Upper lobe of left lung (tissue), 6 donors: ENCODE measurements at places on chromosomes 4 and X. TPM values are rescaled to one million over a fixed set of nuclear protein-coding genes. Genes with fewer than 3 reads are reported as not detected.

GRCh38 chr4:81360737-81361136 is 111.0 kb downstream of the RASGEF1B start:
- DNase-seq: no peak
- H3K4me3 ChIP-seq: no peak overlapping the region
- H3K27me3 ChIP-seq: no peaks in the 10 kb centered on the region
- no peak overlapping the region for H3K27ac ChIP-seq
- H3K36me3 ChIP-seq: no peaks in the 10 kb centered on the region
- no peaks in the 10 kb centered on the region for H3K4me1 ChIP-seq

DNA sequence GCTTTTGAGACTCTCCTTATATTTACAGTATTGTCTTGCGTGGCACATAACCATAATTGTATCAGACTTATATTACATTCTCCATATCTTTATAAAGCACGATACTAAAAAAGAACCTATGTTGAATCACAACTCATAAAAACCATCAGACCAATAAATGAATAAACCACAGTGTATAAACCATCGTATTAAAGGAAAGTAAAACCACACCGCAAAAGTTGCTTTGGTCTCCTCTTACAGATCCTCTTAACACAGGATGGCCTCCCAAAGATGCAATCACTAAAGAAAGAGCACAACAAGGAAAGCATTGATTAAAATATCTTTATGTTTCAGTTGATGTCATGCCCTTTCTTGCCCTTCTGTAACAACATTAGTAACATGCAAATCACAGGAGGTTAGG is 437.9 kb downstream of the AFF2 start:
- H3K4me1 ChIP-seq: no peaks in the 10 kb centered on the region
- no peak overlapping the region for H3K27ac ChIP-seq
- no peaks in the 10 kb centered on the region for H3K36me3 ChIP-seq
- DNase-seq: no peak
- H3K27me3 ChIP-seq: no peaks in the 10 kb centered on the region

GRCh38 chr4:3442959-3443749 is 1.4 kb downstream of the HGFAC start:
- no peak overlapping the region for H3K27ac ChIP-seq
- H3K27me3 ChIP-seq: no peaks in the 10 kb centered on the region
- H3K4me1 ChIP-seq: no peaks in the 10 kb centered on the region

DNA sequence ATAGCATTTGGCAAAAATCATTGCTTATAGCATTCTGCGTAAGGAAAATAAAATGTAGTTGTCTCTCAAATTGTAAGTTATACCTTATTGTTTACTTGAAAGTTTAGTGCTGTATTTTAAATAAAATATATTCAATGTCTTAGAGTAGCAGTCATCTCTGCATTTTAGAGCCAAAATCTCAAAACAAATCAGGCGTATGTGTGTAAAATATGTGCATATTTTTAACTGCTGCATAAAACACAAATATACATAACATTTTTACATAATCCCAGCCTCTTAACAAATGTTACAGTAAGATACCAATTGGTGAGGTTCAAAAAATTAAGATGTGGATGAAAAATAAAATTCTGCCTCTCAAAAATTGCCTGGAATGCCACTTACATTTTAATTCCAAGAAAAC is 145.8 kb upstream of the AGA start:
- H3K4me1 ChIP-seq: no peaks in the 10 kb centered on the region
- no peaks in the 10 kb centered on the region for H3K27me3 ChIP-seq
- no peak overlapping the region for H3K27ac ChIP-seq
- DNase-seq: no peak
- H3K36me3 ChIP-seq: no peaks in the 10 kb centered on the region

GRCh38 chrX:38837389-38837788 is 36.1 kb downstream of the MID1IP1 start:
- H3K4me3 ChIP-seq: no peak overlapping the region
- no peak overlapping the region for H3K27ac ChIP-seq
- H3K4me1 ChIP-seq: no peaks in the 10 kb centered on the region
- H3K27me3 ChIP-seq: no peaks in the 10 kb centered on the region
- H3K36me3 ChIP-seq: no peaks in the 10 kb centered on the region
- DNase-seq: no peak

- H3K27me3 ChIP-seq: no peaks in the 10 kb centered on the region
- no peaks in the 10 kb centered on the region for H3K36me3 ChIP-seq
- H3K27ac ChIP-seq: peak overlapping the region; percentile 88
- no peak overlapping the region for H3K4me3 ChIP-seq
- peak; percentile 87 for DNase-seq
Observed at GRCh38 chr4:1194010-1194900, 21.9 kb upstream of the SPON2 start.

DNA sequence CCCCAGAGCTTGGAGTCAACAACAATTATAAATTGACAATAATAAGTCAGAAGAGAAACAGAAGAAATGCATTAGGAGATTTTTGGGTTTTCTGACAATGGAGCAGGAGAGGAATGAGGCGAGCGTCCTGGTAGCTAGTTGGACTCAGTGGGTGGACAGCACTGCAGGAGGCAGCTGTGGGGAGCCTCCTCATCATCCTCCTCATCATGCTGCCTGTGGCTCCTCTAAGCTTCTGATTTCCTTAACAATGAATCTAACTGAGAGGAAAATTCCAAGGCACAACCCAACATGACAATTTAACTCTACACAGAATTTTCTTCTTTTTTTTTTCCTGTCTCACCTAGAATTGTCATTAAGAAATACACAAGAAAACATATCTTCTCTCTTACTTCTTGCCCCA is 357.1 kb upstream of the NOCT start:
- H3K27ac ChIP-seq: no peak overlapping the region
- no peaks in the 10 kb centered on the region for H3K27me3 ChIP-seq
- no peaks in the 10 kb centered on the region for H3K36me3 ChIP-seq
- no peak overlapping the region for H3K4me3 ChIP-seq
- no peak for DNase-seq
- no peaks in the 10 kb centered on the region for H3K4me1 ChIP-seq

DNA sequence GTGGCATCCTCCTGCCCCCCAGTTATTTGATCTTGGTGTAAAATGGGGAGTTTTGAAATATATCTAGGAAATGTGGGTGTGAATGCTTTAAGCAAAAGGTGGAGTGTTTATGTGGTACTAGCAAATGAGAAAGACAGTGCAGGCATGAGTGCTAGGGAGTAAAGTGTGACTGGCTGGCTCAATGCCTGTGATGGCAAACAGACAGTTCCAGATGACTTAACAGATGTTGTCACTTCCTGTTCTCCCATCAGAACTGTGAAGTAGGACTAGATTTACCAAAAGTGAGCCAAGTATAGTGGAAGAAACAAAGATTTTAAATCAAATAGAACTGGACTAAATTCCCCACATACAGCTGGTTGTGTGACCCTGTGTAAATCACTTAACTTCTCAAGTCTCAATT is 8.4 kb upstream of the AMOT start:
- H3K27ac ChIP-seq: no peak overlapping the region
- H3K36me3 ChIP-seq: no peaks in the 10 kb centered on the region

DNA sequence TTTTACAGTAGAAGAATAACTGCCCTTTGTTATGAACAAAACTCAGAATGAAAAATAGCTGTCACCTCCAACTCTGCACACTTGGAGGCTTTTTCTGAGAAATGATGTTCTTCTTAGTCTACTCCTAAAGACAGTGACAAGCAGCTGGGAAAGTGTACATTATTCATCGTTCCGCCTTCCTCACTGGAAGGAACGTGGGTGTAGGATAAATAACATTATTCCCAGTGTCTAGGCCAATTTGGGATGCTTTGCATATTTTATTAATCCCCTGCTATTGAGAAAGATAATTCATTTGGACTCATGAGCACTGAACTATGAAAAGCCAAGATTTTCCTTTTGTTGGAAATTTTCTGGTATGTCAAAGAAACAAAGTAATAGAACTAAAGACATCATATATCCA is 87.8 kb downstream of the VCX2 start:
- H3K27ac ChIP-seq: no peak overlapping the region
- H3K4me1 ChIP-seq: no peaks in the 10 kb centered on the region
- H3K36me3 ChIP-seq: no peaks in the 10 kb centered on the region
- no peaks in the 10 kb centered on the region for H3K27me3 ChIP-seq

- H3K27ac ChIP-seq: no peak overlapping the region
- no peaks in the 10 kb centered on the region for H3K27me3 ChIP-seq
- no peak for DNase-seq
- no peaks in the 10 kb centered on the region for H3K4me1 ChIP-seq
- no peaks in the 10 kb centered on the region for H3K36me3 ChIP-seq
Observed at GRCh38 chr4:101005659-101006058, 341.7 kb downstream of the PPP3CA start.

- H3K4me1 ChIP-seq: no peaks in the 10 kb centered on the region
- H3K27ac ChIP-seq: no peak overlapping the region
- no peaks in the 10 kb centered on the region for H3K27me3 ChIP-seq
- H3K36me3 ChIP-seq: no peaks in the 10 kb centered on the region
Observed at GRCh38 chr4:66574145-66574978, 904.1 kb upstream of the EPHA5 start.

DNA sequence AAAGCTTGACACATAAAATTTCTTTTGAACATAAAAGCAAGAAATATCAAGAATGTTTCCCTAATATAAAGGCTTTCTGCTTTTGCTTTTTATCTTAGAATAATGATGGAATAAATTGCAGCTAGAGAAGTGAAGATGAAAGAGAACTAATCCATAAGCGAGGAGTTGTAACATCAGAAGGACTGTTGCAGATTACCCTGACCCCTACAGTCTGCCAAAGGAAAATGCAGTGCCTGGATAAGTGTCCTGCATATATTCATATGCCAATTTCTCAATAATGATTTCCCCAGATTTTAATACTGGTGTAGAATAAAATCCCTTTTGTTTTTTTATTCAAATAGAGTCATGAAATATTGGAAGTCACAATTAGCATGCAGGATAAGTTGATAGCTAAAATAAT is 115.9 kb downstream of the MAGEC2 start:
- no peak overlapping the region for H3K4me3 ChIP-seq
- no peak overlapping the region for H3K27ac ChIP-seq
- H3K36me3 ChIP-seq: no peaks in the 10 kb centered on the region
- H3K4me1 ChIP-seq: no peaks in the 10 kb centered on the region

- no peaks in the 10 kb centered on the region for H3K4me1 ChIP-seq
- no peak for DNase-seq
- no peaks in the 10 kb centered on the region for H3K27me3 ChIP-seq
- no peak overlapping the region for H3K27ac ChIP-seq
- no peaks in the 10 kb centered on the region for H3K36me3 ChIP-seq
Observed at GRCh38 chrX:6729626-6730025, 194.7 kb upstream of the VCX3A start.

GRCh38 chr4:8410641-8411271 is 29.8 kb downstream of the ACOX3 start:
- H3K4me1 ChIP-seq: peaks cover 7% of the 10 kb centered on the region
- no peak overlapping the region for H3K27ac ChIP-seq
- peak; percentile 54 for DNase-seq
- no peaks in the 10 kb centered on the region for H3K27me3 ChIP-seq
- H3K36me3 ChIP-seq: peaks cover 48% of the 10 kb centered on the region
- no peak overlapping the region for H3K4me3 ChIP-seq

GRCh38 chr4:125951261-125951887 is 636.6 kb downstream of the FAT4 start:
- no peak overlapping the region for H3K27ac ChIP-seq
- H3K27me3 ChIP-seq: no peaks in the 10 kb centered on the region
- no peaks in the 10 kb centered on the region for H3K4me1 ChIP-seq
- H3K4me3 ChIP-seq: no peak overlapping the region

DNA sequence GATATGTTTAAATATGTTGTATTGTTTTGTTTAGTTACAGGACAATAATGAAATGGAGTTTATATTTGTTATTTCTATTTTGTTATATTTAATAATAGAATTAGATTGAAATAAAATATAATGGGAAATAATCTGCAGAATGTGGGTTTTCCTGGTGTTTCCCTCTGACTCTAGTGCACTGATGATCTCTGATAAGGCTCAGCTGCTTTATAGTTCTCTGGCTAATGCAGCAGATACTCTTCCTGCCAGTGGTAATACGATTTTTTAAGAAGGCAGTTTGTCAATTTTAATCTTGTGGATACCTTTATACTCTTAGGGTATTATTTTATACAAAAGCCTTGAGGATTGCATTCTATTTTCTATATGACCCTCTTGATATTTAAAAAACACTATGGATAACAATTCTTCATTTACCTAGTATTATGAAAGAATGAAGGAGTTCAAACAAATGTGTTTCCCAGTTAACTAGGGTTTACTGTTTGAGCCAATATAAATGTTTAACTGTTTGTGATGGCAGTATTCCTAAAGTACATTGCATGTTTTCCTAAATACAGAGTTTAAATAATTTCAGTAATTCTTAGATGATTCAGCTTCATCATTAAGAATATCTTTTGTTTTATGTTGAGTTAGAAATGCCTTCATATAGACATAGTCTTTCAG is 26.9 kb downstream of the NUDT6 start:
- no peak for DNase-seq
- H3K27ac ChIP-seq: no peak overlapping the region
- H3K4me1 ChIP-seq: no peaks in the 10 kb centered on the region
- H3K36me3 ChIP-seq: peaks cover 9% of the 10 kb centered on the region
- H3K27me3 ChIP-seq: no peaks in the 10 kb centered on the region

GRCh38 chr4:29047341-29048041 is 1672.7 kb upstream of the PCDH7 start:
- no peak for DNase-seq
- no peak overlapping the region for H3K27ac ChIP-seq
- no peaks in the 10 kb centered on the region for H3K36me3 ChIP-seq
- no peak overlapping the region for H3K4me3 ChIP-seq
- no peaks in the 10 kb centered on the region for H3K4me1 ChIP-seq
- no peaks in the 10 kb centered on the region for H3K27me3 ChIP-seq

- H3K27me3 ChIP-seq: no peaks in the 10 kb centered on the region
- no peak overlapping the region for H3K4me3 ChIP-seq
- no peaks in the 10 kb centered on the region for H3K4me1 ChIP-seq
- no peak for DNase-seq
Observed at GRCh38 chrX:153871451-153871850, 14.5 kb downstream of the L1CAM start.

GRCh38 chr4:151197247-151197646 is 79.7 kb upstream of the PRSS48 start:
- H3K36me3 ChIP-seq: no peaks in the 10 kb centered on the region
- peaks cover 31% of the 10 kb centered on the region for H3K4me1 ChIP-seq
- no peak overlapping the region for H3K4me3 ChIP-seq

- no peak overlapping the region for H3K27ac ChIP-seq
- H3K4me1 ChIP-seq: no peaks in the 10 kb centered on the region
- no peaks in the 10 kb centered on the region for H3K36me3 ChIP-seq
- no peaks in the 10 kb centered on the region for H3K27me3 ChIP-seq
Observed at GRCh38 chr4:90071289-90072235, 55.6 kb upstream of the CCSER1 start.

DNA sequence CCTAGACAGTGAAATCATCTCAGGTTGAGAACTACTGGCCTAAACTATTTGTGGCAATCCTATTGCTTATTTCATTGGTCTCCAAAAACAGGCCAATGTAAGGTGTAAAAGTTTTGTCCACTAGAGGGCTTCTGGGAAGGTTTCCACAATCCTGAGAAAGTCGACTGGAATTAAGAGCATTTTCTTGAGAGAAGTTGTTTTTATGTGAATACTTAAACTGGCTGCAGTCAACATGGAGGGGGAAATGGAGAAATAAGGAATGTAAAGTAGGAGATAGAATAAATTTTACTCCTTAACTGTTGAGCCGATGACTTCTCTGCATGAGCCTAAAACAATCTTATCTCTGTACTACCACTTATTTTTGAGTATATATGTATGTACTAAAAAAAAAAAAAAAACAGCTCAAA is 11.0 kb upstream of the EIF4E start:
- H3K27me3 ChIP-seq: no peaks in the 10 kb centered on the region
- H3K27ac ChIP-seq: no peak overlapping the region
- no peaks in the 10 kb centered on the region for H3K4me1 ChIP-seq

PHOX2B gene
- total RNA-seq: not detected

LYAR gene
- total RNA-seq: 16.7 TPM

TASL gene
- total RNA-seq: 7.2 TPM

USP17L25 gene
- total RNA-seq: not detected

IQCM gene
- not detected for total RNA-seq

CTAG1A gene
- total RNA-seq: not detected

UNC5C gene
- total RNA-seq: 1.8 TPM

CPLX1 gene
- total RNA-seq: 4.2 TPM

TMEM164 gene
- total RNA-seq: 115 TPM

SHOX gene
- not detected for total RNA-seq

SSX2 gene
- not detected for total RNA-seq
